Activated naive CD4-positive, alpha-beta T cell treated with anti-CD3 and anti-CD28 coated beads, Interleukin-2, amount 50 U/mL, for 16 hours (primary cell): ENCODE measurements at places on chromosomes 1 and 21.

GRCh38 chr1:196078691-196079090 is 529.5 kb downstream of the KCNT2 start:
- DNase-seq, result no peak

DNA sequence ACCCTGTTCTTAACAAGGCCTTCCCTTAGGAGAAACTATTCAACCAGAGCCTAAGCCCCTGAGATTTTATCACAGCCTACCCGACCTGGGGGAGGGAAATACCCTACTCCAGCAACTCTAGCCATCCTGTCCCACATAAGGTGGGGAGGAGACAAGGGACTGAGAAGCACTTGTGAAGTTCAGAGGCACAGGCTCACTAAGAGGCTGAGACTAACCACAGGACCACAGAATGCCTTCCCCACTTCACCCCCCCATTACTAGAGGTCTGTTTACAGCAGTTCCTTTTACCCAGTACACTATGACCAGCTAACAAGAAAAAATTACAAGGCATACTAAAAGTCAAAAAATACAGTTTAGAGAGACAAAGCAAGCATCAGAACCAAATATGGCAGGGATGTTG is 86.8 kb downstream of the TEX35 start:
- no peak for DNase-seq

DNA sequence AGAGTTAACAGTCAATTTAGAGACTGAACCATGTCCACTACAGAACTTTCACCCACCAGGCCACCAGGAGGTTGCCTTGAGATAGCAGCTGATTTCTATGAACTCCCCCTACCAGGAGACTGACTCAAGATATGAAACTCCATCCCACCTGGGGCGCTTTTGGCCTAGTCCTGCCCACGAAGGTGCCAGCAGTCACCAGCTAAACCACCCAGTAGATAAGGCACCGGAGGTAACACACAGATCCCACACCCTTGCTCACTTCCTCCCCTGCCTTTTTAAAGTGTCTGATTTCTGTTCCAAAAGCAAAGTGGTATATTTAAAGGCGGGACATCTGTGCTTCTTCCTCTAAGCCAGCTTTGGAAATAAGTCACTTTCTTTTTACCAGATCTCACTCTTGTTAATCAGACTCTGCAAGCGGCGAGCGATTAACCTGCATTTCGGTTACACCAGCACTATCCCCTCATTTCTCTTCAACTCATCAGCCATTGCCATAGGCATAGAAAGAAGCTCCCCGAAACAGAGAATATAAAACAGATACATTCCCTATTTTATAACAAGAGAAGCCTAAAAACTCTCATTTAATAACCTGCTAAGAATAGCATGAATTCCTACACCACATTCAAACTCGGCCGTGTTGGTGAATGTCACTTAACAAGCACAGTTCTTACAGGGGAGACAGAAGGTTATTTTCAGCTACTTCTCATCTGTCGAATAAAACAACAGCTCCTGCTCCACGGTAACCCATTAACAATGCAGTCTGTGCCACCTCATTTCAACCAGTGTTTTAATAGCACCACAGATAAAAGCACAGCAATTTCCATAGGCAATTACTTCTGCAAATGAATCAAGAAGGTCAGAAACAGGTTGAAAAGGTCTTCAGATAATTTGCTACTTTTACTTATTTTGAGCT is 318.1 kb downstream of the KCNH1 start:
- DNase-seq, result no peak

- no peak for DNase-seq
These were observed at the start of gene GBP6 for GRCh38 chr1:89363638-89364536. GBP6 (plus strand) TSS chr1:89364059; CDS start chr1:89368552, 4,493 bp downstream.

DNA sequence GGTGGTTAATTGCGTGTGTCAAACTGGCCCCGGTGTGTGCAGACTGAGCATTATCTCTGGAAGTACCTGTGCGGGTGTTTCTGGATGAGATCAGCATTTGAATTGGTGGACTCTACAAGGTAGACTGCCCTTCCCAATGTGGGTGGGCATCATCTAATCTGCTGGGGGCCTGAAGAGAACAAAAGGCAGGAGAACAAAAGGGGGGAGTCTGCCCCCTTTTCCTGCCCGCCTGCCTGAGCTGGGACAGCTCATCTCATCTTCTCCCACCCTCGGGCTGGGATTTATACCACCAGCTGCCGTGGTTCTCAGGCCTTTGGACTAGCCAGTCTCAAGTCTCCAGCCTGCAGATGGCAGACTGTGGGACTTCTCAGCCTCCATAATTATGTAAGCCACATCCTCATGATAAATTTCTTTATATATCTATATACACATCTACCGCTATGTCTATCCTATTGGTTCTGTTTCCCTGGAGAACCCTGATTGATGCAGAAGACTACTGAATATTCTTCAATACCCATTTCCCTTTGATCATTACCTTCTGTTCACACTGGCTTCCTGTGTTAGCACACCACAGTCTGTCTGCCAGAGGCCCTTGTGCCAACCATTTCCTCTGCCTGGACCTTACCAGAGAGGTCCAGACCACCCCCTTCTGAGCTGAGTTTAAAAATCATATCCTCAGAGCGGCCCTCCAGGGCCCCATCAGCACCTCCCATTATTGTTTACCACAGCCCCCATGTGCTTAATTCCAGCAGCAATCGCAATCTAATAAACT is 25.2 kb downstream of the RCAN1 start:
- no peak for DNase-seq

DNA sequence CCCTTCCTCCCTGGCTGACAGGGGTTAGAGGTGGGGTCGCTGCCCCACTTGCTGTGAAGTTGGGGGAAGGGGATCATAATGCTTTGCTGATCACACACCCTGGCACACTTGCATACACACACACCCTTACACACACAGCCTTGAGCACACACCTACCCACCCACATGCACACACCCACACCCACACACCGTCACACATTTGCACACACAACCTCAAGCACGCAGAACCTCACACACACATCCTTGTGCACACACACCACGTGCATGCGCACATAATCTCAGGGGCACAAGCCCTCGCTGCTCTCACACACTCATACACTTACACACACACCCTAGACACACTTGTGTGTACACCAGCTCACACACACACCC is 16.4 kb upstream of the TNFRSF8 start:
- DNase-seq, result no peak

GRCh38 chr1:156284757-156285156 is 632 bp downstream of the TMEM79 start:
- DNase-seq, result no peak

DNA sequence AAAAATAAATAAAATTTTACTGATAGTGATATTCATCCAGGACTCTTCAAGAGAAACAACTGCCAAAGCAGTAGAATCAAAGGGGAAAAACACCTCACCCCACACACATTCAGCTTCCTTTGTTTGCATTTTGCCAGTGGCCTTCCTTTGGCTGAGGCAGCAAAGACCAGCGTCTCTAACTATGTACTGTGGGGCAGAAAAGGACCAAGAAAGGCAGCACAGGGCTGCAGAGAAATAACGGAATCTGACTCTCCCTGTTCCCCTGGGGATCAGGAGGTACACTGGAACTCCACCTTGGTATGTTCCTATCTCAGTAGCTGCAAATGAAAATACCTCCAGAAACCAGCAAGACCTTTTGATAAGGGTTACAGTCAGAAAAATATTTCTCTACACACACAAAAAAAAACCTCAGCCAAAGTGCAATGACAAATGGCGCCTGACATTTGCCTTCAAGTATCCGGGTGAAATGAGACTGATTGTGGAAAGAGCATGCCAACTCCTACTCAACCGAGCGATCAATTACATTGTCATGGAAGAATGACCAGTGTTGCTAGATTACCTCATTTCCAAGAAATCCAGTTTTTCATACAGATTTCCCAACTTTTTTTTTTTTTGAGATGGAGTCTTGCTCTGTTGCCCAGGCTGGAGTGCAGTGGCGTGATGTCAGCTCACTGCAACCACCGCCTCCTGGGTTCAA is 50.9 kb downstream of the TARBP1 start:
- no peak for DNase-seq

GRCh38 chr1:93591676-93592550 is 89.7 kb downstream of the BCAR3 start:
- no peak for DNase-seq

DNA sequence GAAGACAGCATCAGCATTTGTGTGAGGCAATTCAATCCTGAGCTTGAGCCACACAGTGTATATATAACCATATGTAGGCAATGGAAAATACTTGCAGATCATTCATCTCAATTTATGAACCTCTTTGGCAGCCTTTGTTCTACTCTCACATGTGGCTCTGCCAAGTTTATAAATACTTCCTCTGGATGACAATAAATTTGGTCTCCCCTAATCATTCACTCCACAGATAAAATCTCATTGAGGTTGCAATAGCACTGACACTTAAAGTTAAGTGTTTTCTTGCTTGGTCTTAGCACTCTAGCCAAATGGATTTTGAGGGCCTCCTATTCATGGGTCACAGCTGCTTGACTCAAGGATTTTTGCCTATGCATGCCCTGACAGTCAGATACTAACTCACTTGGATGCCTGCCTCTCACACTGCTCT is 136.6 kb upstream of the VANGL1 start:
- no peak for DNase-seq

- no peak for DNase-seq
These were observed 737.8 kb upstream of the PTBP2 start for GRCh38 chr1:95983831-95984230.

DNA sequence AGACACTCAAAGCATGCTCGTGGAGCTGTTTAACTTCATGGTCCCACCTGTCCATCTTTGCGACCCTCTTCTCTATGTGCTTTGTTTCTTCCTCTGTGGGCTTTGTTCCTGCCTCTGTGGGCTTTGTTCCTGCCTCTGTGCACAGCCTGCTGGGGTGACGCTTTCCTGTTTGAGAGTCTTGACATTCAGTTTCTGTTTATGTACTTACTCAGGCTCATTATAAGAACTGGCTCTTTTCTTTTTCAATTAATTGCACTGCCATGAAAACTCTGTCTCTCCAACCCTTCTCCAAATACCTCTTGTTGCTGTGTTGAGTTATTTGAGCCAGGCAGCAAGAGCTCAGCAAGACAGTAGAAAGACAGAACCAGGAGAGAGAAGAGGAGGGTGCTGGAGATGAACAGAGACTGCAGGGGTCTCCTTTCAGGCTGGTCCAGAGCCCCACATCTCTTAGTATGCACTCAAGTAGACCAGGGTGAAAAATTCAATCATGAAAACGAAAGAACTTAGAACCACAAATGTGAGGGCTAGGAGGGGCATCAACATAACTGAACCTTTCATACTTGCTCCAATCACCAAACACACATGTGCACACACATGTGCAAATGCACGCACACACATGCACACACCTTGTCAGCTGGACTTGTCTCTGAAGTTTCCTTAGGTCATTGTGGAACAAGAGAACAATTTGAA is 88.3 kb upstream of the SGIP1 start:
- DNase-seq, result peak; percentile 63

DNA sequence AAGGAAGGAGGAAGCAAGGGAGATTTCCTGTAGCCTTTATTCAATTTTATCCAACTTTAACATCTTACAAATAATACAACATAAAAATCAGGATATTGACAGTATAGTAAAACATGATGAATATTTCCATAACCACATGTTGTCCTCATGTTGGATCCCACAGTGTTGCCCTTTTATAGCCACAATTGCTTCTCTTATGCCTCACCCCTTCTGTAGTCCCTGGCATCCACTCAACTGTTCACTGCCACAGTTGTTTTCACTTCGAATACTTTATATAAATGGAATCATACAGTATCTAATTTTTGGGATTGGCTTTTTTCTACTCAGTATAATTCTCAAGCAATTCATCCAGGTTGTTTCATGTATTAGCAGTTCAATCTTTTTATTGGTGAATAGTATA is 44.8 kb downstream of the SRSF11 start:
- DNase-seq, result no peak

DNA sequence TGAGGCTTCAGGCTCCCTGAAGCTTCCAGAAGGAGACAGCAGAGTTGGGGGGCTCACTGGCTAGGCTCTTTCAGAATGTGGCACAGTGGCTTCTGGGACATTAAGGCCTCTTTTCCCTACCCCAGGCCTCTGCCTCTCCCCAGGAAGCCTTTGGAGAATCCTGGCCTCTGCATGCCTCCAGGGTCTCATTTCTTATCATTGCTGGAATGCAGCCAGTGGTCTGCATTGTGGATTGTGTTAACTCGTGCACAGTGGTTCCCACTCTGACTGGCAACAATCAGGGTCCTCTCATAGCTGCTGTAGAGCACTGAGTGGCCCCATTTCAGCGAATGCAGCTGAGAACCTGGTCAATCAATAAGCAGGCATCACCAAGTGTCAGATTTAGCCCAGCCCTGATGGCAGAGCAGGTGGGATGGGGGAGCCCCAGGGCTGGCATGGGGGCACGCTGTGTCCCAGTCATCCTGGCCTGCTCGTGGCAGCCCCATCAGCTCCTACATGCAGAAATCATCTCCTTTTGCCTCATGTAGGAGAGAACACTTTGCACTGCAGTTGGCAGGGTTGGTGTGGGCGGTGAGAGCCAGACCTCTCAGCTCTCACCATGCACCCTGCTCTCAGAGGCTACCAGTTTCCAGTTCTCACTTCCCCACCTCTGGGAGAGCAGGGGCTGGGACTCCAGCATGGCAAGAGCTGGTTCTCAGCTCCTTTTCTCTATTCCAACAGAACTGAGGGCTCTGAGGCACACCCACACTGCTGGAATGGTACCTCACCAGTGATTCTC is 13.4 kb downstream of the ADORA1 start:
- no peak for DNase-seq

- peak; percentile 35 for DNase-seq
These were observed 10.8 kb downstream of the GPR3 start for GRCh38 chr1:27403065-27403726.

- no peak for DNase-seq
These were observed 76.1 kb upstream of the ZNF326 start for GRCh38 chr1:89918794-89919155.

DNA sequence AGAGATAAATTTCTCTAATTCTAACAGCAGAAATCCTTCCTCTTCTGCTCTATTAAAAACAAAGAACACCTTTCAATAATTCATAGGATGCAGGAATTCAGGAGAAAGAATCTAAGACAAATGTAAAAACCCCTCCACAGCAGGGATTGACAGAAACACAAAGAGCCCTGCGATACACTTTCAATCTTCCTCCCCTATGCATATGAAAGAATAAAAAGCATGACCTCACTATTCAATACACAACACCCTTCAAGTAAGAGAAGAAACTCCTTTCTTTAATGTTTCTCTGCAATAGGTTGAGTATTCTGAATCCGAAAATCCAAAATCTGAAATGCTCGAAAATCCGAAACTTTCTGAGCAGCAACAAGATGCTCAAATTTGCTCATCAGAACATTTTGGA is 17.1 kb downstream of the SRSF4 start:
- no peak for DNase-seq

- peak; percentile 20 for DNase-seq
These were observed 49.1 kb upstream of the IFNLR1 start for GRCh38 chr1:24235921-24236788.

DNA sequence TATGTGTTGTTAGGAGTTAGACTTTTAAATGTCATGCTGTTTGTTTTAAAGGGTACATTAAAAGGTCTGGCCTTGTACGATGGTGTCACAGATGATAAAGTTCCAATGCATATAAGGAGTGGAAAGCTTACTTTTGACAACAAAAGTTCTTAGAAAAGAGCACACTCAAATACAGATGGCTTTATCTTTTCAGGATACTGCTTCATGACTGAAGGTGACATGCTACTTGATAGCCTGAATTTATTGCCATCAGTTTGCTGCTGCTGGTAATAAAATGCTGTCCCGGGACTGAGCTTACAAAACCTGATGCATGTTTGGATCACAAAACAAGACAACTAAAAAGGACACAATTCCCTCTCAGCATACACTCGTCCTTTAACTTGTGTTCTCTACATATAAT is 84.9 kb downstream of the TTC3 start:
- no peak for DNase-seq
